Urothelium cell line (cell line): ENCODE measurements at places on chromosomes 6 and 20.
A peak's percentile ranks its signal among the peaks of the same experiment; 100 is the strongest.

DNA sequence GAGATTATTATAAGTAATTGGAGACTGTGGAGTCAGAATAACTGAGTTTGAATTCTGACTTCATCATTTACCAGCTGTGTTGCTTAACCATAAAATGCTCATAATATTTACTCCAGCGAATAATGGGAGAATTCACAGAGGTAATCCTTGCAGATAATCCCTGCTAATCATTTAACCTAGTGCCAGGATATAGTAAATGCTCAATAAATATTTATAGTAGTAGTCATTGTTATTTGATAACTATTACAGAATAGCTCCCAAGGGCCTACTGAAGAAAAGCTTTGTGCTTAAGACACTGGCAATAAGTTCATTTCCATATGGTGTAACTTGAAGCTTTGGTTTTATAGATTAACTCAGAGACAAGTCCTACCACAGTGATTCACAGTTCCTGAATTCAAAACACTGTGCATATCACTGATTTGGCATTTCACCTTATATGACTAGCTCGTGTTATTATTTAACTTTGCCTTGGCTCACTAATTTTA lies 208.8 kb upstream of the PLCB4 start:
- peak; percentile 12 for DNase-seq

DNA sequence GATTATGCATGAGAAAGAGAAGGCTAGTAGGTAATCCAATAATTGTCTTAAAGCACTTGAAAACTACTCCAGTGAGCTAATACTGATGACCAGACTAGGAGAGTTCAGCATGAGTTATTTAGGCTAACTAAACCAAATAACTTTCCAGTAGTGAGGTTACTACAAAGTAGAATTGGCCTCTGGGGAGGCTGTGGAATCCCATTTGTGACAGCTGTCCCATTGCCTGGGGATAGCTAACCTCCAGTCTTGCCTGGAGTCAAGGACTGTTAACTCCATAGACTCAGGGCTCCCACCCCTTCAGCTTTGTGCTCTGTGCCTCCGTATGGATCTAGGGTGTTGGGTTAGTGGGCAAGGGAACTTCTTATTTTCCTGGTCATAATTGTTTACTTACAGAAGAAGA lies 51.0 kb downstream of the KCNQ5 start:
- no peak for DNase-seq

- no peak for DNase-seq
These were observed 6.3 kb upstream of the MROH8 start for GRCh38 chr20:37185686-37186085.

DNA sequence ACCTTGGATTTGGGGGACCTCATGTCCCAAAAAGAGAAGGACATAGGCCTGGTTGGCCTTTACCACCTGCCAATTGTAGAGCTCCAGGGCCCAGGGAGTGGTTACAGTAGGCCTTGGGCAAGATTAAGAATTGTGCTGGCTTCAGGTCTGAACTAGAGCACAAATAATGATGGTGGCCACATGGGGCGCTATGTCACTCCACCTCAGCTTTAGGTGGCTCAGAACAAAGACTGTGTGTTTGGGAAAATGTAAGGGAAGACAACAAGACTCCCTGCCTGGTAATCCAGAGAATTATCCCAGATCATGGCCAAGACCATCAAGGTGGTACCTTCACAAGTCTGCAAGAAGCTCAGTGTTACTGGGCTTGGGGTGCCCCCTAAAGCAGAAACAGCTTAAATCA lies 224.9 kb upstream of the OPRM1 start:
- no peak for DNase-seq

- peak; percentile 65 for DNase-seq
These were observed 123.3 kb upstream of the SLC2A12 start for GRCh38 chr6:134175532-134176263.

DNA sequence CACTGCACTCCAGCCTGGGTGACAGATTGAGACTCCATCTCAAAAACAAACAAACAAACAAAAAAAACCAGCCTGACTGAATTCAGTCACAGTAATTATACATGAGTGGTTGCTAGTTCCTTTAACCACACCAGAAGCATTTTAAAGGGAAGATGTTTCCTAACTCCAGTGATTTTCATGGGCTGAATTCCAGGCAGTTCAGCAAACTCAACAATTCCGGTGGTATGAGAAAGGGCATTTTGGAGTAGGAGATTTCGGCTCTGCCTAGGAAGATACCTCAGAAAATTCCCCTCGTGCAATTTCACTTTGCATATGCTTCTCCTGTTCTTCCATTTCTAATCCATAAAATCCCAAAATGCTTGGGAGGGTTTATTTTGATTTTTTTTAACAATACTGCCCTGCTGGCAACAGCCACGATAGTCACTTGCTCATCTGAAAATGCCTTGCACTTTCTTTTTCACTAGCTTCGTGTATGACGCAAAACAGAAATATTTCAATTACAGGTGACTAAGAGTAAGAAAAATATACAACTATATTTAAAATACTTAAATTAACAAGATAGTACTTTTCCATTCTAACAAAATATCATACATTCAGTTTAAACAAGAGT lies 48.3 kb upstream of the IPCEF1 start:
- DNase-seq = no peak

- DNase-seq = no peak
These were observed 87.8 kb downstream of the GINS1 start for GRCh38 chr20:25495189-25495824.

- DNase-seq = peak; percentile 6
These were observed 626.1 kb upstream of the ID4 start for GRCh38 chr6:19210849-19211590.

DNA sequence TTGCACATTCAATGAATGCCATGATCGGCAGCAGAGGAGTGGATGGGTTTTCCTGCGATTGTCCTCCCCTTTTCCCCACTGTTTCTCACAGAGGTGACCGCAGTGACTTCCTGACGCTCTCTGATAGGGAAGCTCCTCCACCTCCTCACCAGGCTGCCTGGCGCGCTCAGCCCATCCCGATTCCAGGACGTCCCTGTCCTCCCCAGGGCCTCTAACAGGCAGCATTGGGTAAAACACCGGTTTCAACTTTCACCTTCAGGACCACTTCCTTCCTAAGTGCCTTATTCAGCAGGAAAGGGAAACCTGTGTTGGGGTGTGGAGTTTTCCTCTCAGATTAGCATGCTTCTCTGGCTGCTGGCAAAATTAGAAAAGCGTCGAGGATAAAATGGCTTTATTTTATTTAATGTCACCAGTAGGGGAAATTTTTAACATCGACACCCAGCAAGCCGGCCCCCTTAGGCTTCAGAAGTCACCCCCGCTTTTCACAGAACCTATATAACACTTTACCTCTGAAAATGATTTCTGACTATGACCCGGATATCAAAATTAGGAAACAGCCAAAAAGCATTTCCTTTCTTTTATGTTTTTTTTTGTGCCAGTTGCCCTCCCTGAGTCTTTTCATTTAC lies 570.4 kb upstream of the GJE1 start:
- DNase-seq = peak; percentile 29
